ENCODE measurements at places on chromosomes 1 and 21. TPM values are rescaled to one million over a fixed set of nuclear protein-coding genes. Genes with fewer than 3 reads are reported as not detected.

DNA sequence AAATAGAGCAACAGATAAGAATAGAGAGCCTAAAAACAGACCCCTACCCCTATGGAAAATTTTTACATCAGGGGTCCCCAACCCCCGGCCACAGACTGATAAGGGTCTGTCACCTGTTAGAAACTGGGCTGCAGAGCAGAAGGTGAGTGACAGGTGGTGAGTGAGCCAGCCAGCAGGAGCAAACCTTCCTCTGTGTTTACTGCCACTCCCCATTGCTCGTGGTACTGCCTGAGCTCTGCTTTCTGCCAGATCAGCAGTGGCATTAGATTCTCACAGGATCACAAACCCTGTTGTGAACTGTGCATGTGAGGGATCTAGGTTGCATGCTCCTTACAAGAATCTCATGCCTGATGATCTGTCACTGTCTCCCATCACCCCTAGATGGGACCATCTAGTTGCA, 174.1 kb downstream of the FOXD2 start:
- DNase-seq, result peak; percentile 12

DNA sequence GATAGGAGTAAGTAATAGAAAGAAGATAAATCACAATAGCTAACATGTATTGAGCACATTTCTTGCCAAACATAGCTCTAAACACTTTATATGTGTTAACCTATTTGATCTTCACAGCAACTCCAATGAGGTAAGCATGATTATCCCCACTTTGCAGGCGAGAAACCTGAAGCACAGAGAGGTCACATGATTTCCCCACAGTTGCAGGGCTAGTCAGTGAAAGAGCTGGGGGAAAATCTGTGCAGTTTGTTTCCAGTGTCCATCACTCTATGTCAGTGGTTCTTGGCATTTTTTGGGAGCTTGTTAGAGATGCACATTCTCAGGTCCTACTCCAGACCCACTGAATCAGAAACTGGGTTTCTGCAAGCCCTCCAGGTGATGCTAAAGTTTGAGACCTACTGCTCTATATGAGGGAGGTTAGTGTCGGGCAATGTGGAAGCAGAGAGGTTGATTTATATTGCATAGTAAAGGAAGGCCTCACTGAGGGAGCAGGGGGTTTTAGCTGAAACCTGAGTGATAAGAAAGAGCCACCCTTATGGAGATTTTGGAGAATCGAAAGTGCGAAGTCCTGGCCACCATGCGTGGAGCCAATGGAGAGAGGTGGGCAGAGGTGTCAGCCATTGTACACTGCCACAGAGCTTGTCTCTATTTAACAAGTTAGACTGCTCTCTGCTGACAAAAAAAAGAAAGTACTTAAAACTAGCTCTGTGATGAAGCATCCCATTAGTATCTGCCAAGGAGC, 20.9 kb downstream of the MCOLN3 start:
- DNase-seq, result no peak

GRCh38 chr1:207565546-207566468, 69.8 kb downstream of the CR1 start:
- peak; percentile 37 for DNase-seq

GRCh38 chr1:62621907-62622306, 24.6 kb downstream of the ANGPTL3 start:
- DNase-seq, result no peak

- no peak for DNase-seq
Measured at GRCh38 chr21:26977746-26978145, 10.9 kb upstream of the ADAMTS5 start.

- no peak for DNase-seq
Measured at GRCh38 chr1:59878370-59878769, 48.2 kb downstream of the CYP2J2 start.

DNA sequence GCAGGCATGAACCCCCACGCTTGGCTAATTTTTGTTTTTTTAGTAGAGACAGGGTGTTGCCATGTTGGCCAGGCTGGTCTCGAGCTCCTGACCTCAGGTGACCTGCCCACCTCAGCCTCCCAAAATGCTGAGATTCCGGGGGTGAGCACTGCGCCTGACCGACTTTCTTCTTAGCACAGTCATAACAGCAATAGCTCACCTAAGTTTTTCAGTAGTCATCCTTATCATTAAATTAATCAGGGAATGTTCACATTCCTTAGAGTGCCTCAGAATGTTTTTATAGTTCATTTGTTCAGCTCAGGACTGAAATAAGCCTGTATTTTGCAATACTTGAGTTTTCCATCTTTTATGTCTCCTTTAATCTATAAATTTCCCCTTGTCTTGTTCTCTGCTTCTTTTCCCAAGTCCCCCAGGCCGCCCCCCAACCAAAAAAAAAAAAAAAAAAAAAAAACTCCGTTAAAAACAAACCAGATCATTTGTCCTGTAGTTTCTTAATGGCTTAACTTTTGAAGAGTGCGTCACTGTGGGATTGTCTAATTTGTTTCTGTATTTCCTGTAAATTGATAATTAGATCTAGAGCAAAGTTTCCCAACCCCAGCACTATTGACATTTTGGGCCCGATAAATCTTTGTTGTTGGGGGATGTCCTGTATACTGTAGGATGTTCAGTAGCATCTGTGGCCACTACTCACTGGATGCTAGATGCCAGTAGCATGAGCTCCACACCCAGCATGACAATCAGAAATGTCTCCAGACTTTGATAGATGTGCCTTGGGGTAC, 120.7 kb downstream of the ITSN1 start:
- no peak for DNase-seq

GRCh38 chr1:82108843-82109242, 308.1 kb downstream of the ADGRL2 start:
- no peak for DNase-seq

DNA sequence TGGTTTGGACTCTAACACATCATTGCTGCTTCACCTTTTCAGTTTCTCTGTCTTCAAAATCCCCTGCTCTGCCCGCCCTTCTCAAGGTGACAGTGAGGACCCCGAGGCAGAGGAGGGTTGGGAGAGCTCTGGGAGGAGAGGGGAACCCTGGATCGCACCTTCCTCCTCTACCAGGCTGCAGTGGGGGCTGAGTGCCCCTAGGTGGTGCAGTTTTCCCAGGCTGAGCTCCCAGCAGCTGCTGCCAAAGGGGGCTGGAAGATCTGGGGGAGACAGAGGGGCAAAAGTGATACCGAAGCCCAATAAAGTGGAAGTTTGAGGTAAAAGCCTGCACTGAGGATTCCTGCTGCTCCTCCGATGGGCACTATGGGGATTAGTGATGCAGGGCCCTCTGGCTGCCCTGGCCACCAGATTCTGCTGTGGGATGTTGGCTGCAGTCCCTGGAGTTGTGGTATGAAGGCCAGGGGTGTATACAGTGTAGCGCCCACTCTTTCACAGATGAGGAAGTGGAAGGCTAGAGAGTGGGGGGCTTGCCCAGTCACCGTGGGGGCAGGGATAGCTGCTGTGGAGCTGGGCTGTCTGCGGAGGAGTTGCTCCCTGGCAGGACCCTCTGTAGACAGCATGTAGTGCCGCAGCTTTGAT, 40.7 kb upstream of the SCMH1 start:
- DNase-seq, result peak; percentile 71

DNA sequence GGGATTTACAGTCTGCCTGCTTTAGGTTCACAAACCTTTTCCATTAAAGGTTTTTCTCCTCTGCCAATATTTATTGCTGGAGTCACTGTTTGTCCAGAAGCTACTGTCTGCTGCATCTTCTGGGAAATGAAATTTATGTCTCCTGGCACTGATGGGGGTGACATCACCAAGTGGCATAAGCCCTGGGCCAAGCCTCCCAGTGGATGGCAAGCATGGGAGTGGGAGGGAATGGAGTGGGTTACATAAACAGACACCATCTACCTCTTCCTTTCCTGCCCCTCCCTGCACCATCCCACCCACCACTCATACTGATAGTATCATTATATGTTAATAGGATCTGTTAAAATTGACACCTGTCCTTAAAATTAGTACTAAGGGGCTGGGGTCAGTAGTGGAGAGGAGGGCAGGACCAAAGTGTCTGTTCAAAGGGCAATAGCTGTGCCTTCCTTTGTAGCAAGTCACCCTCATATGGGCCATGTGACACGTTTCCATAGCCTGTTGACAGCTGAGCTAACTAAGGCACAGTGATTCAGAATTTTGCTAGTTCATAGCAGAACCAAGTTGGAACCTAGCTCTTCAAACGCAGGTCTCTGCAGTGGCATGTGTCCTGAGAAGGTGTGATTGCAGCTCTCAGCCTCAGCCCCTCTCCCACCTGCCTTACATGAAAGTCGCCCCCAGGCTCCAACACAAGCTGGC, 71.0 kb downstream of the MAB21L3 start:
- DNase-seq, result no peak

GRCh38 chr1:211411639-211412038, 80.3 kb downstream of the RD3 start:
- no peak for DNase-seq

DNA sequence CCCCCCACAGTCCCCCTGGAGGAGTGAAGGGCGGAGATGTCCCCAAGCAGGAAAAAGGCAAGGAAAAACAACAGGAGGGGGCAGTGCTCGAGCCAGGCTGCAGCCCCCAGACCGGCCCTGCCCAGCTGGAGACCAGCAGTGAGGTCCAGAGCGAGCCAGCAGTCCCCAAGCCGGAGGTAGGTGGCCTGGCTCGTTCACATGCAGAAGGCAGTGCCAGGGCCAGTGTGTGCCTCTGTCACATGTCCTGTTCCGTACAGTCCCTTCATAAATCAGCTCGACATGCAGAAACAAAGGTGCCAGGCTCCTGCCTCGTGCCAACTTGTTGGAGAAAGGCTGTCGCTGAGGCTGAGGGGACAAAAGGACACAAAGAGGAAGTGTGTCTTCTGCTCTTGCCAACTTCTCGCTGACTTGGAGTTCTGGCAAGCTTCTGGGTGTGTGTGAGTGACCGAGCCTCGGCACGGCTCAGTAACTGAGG, 24.1 kb upstream of the MPZL1 start:
- no peak for DNase-seq

DNA sequence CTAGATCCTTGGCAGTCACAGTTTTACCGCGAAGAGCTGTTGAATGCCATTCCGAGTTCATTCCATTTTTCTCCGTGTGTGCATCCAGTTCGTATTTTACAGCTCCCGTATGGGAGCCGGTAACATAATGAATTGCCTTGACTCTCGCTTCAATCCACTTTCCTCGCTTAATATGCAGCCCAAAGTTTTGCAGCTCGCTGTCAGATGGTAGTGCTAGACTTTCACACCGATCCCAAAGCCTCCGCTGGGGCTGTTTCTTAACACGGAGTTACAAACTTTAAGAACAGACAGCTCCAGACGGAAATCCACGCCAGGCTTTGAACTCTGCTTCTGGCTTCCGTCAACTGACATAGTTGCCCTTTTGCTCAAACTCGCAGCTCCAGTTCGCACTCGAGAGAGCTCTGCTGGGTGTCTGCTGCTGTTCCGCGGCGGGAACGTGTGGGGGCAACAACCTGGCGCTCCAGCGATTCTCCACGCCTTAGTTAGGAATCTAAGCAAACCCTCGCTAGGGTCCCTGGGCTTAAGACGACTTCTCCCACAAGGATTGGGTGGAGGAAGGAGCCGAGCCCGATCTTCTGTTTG, 3.5 kb upstream of the ARID1A start:
- peak; percentile 88 for DNase-seq

- no peak for DNase-seq
Measured at GRCh38 chr1:44830900-44831304, 12.2 kb downstream of the PTCH2 start.

DNA sequence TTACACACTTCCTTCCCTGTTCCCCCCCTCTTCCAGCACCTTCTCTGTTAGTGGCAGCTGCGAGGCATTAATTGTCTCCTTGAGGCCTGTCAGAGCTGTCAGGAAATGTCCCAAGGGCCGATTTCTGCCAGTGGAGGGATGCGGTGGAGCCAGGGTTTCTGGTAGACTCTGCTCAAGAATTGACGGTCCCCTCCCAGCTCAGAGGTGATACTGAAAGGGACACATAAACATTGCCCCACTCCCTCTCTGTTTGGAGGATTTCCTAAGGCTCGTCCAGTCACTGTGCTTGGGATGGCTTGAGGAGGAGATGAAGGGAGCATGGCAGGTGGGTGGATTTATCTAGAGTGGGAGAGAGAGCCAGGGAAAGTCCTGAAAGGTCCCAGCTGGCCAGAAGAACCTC, 61.4 kb upstream of the CD34 start:
- no peak for DNase-seq

DNA sequence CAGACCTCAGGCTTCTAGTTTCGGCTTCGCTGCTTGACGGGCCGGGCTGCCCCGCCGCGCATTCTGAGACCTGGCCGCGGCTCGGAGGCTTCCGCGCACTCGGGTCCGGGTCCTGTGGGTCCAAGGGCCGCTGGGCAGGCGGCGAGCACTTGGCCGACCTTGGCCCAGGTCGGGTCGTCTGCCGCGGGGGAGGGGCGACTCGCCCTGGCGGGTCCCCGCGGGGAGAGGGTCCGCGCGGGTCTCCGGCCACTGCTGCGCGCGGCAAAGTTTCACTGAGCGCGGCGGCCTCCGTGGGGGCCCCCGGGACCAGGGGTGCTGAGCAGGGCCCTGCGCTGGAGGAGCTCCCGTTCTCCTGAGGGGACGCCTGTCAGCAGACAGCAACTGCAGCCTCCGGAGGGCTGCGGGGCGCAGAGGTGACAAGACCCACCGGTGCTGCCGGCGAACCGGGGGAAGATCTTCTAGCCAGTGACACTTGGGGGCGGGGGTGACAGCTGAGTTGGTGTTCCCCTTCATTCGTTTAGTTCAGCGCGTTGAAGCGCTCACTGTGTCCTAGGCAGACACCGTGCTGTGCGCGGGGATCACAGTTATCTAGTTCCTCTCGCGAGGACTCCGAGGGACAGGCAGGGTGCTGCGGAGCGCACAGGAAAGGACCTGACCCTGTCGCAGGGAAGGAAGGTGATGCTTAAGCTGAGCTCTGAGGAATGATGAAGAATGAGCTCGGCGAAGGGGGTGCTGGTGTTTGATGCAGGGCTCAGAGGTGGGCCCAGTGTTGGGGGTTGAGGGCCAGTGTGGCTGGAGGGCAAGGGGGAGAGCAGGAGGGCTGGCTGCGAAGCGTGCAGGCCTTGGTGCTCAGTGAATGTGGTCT, 725 bp downstream of the MTFR1L start:
- DNase-seq, result peak; percentile 71

DNA sequence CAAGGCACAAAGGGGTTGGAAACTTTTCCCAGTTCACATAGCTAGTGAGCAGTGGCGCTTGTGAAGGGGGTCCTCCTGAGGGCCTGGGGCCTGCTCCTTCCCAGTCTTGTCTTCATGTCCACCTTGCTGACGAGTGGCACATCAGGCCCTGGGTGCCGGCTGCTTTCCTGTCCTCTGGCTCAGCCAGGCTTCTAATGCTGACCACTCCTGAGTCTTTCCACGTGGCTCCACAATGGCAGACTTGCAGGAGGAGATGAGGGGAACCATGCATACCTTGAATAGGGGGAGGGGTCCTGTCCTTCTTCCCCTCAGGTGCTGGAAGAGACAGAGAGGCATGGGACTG, 38.7 kb downstream of the MAPKAPK2 start:
- DNase-seq, result no peak

- DNase-seq, result no peak
Measured at GRCh38 chr21:38843806-38844503, 38.2 kb downstream of the ETS2 start.

GRCh38 chr1:82721702-82722101, 921.0 kb downstream of the ADGRL2 start:
- DNase-seq, result no peak

GRCh38 chr1:8297245-8297644, 20.7 kb upstream of the SLC45A1 start:
- DNase-seq, result no peak

The CD1C gene
- not detected for total RNA-seq

The SHISAL2A gene
- total RNA-seq, result 0.44 TPM

The PODN gene
- 0.17 TPM for total RNA-seq

The SRGAP2 gene
- 37.9 TPM for total RNA-seq

The PLXNA2 gene
- total RNA-seq, result 0.57 TPM

The AQP10 gene
- not detected for total RNA-seq

The TGFB2 gene
- not detected for total RNA-seq

The ZFP69B gene
- 16.2 TPM for total RNA-seq
